CD4-positive, alpha-beta T cell treated with Interferon alpha-2 for 1 hour (primary cell): ENCODE measurements at places on chromosomes 16 and 17.

- no peak for DNase-seq
Observed at GRCh38 chr17:8799570-8800212, 526 bp upstream of the MFSD6L start.

- DNase-seq, result no peak
Observed at GRCh38 chr17:67995570-67996263, 552 bp downstream of the C17orf58 start.

- DNase-seq, result no peak
Observed at GRCh38 chr17:15999974-16000827, 577 bp downstream of the TTC19 start.

DNA sequence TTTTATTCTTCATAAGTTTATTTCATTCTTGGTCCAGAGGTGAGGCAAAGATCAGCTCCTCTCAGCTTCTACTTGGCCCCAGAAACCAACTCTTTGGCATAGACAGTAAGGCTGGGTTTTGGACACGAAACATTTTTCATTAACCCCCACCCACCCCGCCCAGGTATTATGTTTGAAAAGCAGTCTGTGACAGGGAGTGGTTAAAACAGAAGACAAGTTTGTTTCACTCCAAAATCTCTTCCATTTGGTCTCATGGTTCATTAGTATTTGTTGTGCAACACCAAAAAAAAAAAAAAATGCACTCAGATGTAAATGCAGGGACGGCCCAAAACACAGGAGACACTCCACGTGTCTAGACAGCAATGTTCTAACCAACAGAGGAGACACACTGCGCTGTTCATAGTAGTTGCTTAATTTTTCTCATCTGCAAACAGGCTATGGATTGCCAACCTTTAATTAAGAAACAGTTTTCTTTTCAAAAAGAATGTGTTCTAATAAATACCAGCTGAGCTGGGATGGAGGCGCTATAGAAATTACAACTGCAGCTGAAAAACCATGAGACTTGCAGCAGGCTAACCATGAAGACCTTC lies 39.8 kb upstream of the MMP2 start:
- no peak for DNase-seq

DNA sequence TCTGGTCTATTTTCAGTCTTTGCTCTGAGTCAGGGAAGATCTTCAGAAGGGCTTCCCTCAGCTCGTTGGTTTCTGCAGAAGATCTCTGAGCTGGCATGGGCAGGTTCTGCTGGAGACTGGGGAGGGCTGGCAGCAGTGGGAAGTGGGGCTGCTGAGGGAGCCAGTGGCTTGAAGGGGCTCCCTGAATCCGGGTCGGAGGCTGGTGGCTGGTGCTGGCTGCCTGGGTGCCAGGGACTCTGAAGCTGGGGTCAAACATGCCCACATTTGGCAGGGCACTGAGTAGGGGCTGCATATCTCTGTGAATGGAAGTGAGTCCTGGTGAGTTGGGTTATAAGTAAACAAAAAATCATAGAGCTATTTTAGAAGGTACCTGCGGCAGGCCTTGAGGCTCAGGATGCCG lies 67.0 kb downstream of the N4BP1 start:
- DNase-seq, result no peak

DNA sequence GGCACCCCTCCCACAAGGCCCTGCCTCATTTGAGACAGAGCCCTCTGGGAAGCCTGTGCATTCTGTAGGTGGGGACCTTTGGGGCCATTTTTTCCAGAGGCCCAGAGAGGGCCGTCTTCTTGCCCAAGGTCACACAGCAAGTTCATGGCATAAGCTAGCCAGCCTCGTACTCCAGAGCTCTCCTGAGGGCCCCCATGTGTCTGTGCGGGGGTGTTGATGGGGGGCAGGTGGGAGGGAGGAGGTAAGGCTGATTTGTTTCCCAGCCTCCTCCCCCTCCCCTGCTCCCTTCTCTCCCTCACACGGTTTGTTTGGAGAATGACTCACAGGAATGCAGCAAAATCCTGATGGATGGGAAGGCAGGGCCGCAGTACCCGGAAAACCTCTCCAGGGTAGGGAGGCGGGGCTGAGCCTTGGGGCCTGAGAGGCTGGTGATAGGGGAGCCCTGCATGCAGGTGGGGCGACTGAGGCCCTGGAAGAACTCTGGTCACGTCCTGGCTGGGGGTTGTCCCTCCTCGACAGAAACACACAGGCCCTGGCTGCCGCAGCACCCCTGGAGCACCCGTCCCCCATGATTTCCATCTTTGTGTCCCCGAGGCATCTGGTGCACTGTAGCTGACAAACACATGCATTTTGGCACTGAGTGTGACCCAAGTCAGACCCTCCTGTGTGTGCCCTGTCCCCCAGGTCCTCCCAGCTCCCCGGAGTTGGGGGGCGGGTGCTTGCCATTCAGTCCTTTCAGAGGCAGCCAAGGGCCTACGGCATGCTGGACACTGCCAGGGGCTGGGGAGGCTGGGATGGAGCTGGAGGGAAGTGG lies 29.7 kb downstream of the RAI1 start:
- no peak for DNase-seq

DNA sequence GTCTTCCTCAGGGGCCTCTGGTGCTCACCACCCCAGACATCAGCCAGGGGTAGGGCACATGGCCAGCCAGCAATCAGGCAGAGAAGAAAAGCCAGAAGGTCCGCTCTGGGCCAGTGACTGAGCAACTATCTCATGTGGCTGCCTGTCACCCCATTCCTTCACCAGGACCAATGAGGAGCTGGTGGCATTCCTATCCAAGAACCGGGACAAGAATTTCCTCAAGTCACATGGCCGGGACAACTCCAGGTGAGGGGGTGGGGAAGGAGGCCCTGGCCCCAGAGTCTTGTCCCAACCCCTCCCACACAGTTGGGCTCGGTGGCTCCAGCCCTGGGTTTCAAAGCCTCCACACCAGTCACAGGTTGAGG lies 9.4 kb downstream of the XYLT2 start:
- no peak for DNase-seq

GRCh38 chr17:4209611-4210010 lies 54.2 kb downstream of the ANKFY1 start:
- DNase-seq, result no peak

DNA sequence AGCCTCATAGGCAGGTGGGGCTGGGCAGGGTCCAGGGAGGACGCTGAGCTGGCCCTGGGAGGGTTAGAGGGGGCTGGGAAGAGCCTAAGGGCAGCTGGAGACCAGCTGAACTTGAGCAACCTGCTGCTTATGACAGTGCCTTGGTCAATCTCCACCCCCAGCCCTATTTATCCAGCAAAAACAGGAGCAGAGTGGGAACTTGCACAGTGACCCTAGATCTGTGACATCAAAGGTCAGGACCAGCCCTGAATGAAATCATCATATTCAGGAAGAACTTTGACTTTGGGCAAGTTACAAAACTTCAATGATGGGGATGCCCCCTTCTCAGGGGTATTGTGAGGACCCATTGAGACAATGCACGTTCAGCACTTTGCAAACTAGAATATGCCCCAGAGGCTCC lies 9.4 kb downstream of the CD300LF start:
- DNase-seq, result no peak

DNA sequence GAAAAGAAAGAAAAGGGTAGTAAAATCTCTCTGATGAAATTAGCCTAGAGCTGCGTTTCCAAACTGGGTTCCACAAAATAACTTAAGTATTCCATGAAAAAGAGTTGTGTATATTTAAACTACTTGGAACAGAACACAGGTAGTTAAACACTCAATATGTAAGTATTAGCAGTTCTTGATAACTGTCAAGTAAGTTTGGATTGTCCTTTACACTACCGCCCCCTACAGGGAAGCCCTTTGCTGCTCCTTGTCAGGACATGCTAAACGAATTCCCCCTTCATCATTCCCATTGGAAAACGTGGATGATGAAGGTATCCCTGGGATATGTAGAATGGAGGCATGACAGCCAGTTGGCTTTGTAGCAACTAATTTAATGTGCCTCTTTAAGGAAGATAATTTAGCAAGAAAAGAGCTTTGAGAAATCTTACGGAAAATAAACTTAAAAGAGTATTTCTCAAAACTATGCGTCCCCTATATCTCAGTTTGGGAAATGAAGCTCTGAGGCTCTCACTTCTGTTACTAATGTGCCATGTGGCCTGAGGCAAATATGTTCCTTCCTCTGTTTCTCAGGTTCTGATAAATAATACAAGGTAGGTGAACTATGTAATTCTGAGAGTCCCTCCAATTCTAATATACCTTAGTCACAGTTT lies 18.8 kb downstream of the NCBP3 start:
- DNase-seq, result peak; percentile 83

- DNase-seq, result no peak
Observed at GRCh38 chr17:29909236-29910003, 20.6 kb downstream of the SSH2 start.

DNA sequence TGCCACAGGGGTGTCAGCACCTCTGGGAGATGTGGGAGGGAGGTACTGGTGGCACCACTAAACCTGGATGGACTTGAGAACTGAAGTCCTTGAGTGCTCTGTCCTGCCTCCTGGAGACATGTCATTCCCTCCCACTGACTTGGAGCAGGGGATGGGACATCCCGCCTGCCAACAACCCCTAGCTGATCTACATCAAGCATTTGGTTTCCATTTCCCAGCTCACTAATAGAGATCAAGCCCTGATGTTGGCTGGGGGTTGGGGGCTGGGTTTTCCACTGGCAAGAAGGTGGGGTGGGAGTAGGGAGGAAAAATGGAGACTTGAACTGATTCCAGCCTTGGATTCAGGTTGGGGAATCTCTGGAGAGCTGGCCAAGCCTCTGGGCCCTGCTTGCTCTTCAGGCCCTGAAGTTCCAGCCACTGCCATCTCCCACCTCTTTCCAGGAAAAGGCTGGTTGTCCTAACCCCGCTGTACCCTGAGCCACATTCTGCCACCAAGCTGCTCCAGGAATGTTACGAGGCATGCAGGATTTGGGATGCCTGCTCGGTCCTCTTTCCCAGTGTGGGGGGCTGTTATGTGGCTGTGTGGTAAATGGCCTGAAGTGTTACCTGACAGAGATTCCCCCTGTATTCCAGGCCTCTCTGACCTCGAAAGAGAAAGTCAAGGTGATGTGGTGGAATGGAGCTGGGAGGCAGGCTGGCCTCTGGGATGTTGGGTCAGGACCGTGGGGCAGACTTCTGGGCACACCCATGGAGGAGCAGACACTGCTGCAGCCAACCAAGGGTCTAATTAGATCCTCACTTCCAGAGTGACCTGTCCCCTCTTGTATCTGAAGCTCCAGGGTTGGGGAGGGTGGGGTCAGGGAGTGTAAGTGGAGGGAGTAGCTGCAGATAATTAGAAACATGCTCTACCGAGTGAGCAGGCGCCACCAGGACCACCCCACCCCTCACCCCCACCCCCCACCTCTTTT lies 16.7 kb downstream of the IGFBP4 start:
- DNase-seq, result no peak

GRCh38 chr17:45371414-45372324 lies 54.8 kb upstream of the MAP3K14 start:
- no peak for DNase-seq

DNA sequence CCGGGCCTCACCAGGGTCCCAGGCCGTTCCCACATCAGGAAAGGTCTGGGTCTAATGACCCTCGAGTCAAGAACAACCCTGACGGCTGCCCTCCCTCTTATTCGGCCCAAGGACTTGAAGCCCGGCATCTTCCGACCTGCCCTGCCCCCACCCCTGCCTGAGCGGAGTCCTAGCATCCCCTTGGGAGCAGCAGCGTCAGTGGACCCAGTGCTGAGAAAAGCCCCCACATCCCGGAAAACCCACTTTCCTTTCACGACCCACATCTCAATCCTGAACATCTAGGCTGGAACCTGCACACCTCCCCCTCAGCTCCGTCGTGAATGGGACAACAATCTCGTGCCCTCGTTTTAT lies 769 bp downstream of the TMEM88 start:
- DNase-seq, result no peak

DNA sequence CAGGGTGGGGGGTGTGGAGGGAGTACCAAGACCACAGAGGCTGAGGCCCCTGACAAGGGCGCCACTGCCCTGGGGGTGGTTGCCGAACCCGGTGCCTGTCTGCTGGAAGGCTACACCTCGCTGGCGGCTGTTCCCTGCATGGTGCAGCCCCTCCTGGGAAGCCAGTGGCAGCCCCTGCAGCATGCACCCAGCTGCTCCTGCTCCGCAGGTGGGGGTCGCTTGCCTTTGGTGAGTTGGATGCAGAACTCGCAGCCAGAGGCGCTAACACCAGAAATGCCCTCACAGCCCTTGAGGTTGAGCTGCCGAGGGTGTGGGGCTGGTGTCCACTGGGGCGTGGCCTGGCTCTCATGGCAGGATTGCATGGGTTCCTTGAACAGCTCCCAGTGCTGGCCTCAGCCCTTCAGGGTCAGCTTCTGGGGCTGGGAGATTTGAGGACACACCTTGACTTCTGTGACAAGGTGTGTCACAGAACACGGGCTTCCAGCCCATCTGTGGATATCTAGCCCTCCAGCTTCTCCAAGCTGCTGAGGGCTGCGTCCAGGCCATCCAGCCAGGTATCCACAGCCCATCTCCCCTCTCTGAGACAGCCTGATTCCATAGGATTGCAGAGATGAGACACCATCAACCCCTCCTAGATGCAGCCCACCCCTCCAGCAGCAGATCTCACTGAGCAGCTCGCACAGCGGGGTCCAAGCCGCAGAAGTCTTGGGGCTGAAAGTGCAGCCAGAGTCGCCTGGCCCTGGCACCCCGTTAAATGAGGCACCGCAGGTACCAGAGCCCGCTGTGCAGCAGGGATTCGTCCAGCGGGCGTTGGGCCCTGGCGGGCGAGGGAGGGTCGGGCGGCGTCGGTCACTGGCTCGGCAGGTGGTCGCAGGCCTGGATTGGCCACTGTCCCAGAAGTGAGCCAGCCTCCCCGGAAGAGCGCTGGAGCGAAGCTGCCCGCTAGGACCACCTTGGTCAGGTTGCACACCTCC lies 586.3 kb downstream of the KCNJ18 start:
- no peak for DNase-seq

GRCh38 chr17:65925606-65926307 lies 266.2 kb downstream of the CEP112 start:
- no peak for DNase-seq

GRCh38 chr16:48907906-48908634 lies 298.1 kb upstream of the N4BP1 start:
- DNase-seq, result no peak

GRCh38 chr16:47966325-47966724 lies 189.5 kb downstream of the ABCC12 start:
- DNase-seq, result no peak

DNA sequence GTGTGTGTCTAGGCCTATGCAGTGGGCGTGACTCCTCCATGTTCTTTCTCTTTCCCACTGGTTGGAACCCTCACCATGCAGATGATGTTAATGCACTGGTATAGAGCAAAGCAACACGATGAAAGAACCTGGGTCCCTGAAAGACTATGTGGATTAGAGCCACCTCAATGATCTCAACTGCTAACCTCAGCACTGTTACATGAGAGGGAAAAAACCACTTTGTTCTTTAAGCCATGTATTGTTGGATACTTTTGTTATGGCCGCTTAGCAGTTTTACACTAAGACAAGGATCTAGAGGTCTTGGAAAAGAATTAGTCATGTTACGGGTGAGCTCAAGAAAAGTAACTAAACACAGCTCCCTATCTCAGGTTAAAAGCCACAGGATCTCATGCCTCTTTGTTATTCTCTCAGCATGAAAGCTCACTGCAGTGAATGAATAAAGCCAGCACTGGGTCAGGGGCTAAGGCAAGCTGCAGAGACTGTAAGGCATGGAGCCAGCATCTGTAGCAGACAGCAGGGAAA lies 56.6 kb upstream of the RBBP6 start:
- DNase-seq, result no peak

GRCh38 chr17:72778169-72779151 lies 314.0 kb downstream of the SLC39A11 start:
- DNase-seq, result no peak

- no peak for DNase-seq
Observed at GRCh38 chr16:85177448-85177846, 65.2 kb upstream of the CIBAR2 start.

GRCh38 chr17:35297666-35298065 lies 54.8 kb downstream of the SLFN5 start:
- DNase-seq, result no peak
